MG63 (cell line): ENCODE measurements at places on chromosomes 3 and 15. TPM values are rescaled to one million over a fixed set of nuclear protein-coding genes. Genes with fewer than 3 reads are reported as not detected.
A peak's percentile ranks its signal among the peaks of the same experiment; 100 is the strongest.

DNA sequence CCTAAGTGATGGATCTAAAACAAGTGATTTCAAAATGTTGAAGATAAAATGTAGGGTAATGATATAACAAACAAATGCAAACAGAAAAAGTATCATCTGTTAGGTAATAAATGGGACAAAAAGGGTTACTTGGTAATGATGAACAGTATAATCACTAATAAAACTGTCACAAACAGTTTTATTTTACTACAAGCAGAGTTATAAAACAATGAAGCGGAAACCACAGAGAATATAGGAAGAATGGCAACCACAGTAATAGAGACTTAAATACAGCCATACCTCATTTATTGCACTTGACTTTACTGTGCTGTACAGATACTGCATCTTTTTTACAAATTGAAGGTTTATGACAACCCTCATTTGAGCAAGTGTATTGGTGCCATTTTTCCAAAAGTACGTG is 52.8 kb downstream of the HERC1 start:
- no peak for DNase-seq

- DNase-seq, result no peak
Measured at GRCh38 chr3:172218350-172219323, 179.3 kb downstream of the FNDC3B start.

DNA sequence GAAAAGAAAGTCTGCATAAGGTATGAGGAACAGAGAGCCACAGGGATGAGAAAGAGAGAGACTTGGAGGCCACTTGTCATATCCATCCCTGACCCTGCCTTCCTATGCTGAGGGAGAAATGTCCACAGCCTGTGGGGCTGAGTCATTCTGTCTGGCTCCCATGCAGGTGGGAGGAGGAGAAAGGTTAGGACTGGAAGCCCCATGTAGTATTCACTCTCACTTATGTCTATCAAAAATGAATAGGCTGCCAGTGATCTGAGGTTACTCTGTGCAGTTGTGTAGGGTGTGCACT is 71.3 kb downstream of the RAB11A start:
- no peak for DNase-seq

GRCh38 chr3:155835341-155836071 is 18.7 kb downstream of the SLC33A1 start:
- DNase-seq, result no peak

MST1R gene
- total RNA-seq, result 1.1 and 1.9 TPM in 2 replicates

DNA sequence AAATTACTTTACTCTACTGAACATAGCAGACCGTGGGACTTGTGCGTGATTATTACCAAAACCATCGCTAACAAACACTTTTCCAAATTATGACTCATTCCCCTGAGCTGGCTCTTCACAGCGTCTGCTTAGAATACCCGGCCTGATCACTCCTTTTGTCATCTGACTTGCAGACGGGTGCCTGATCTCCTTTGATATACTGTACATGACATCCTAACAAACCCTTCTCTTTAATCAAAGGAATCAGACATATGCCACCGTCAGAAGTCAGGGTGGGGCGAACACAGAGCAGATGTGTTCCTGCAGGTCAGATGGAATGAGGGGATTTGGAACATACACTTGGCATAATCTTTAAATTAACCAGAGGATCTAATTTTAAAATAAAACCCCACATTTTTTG is 48.5 kb upstream of the SH3GL3 start:
- DNase-seq, result peak; percentile 60

- peak; percentile 33 for DNase-seq
Measured at GRCh38 chr3:140736863-140737460, 59.1 kb downstream of the TRIM42 start.

DNA sequence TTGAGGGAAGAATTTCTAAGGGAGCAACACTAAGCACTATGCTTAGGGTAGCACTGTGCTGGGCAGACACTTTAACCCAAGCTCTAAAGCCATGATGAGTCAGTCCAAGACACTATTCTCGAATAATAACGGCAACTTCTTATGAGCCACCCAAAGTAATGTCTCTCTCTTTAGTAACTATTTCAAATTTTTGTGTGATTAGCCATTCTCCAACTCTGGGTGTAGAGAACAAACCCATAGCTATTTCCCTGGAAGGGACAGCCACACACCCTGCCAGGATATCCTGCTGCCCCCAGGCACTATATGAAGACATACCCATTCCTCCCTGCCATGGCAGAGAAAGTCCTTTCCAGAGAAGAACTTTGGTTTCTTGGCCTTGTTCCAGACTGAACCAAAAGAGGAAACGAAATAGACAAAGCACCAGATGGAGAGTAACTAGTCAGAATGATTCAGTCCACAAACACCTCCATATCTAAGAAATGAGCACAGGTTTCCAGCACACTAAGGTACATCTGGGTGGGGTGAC is 384.9 kb upstream of the THBS1 start:
- peak; percentile 90 for DNase-seq

DNA sequence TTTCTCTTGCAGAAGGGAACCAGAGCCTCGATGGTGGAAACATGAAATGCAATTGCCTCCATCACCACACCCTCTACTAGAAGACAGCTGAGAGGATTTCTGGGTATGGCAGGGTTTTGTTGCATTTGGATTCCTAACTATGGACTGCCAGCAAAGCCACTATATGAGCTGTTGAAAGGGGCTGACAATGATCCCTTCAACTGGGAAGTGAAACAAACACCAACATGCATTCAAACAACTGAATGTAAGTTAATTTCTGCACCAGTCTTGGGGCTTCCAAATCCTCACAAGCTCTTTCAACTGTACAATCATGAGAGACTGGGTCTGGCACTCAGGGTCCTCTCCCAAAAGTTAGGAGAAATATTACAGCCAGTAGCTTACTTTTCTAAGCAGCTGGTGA is 116.7 kb upstream of the PLCL2 start:
- DNase-seq, result no peak
